ENCODE measurements at places on chromosomes 2 and 18. TPM values are rescaled to one million over a fixed set of nuclear protein-coding genes. Genes with fewer than 3 reads are reported as not detected.

DNA sequence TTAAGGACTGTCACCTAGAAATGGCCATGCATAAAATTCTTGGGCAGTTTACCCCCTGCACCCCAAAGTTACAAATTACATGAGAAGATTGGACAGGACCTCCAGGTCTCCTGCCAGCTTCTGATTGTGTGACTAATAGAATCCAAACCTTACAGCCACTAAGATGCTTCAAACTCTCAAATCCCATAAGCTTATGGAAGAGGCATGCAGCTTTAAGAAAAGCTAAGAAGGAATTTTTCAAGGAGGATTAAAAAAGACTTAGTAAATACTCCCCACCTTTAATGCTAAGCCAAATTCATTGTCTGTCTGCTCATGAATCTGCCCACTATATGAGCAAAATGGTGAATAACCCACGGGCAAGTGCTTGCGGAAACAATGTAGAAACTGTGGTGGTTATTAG lies 86.3 kb downstream of the MAIP1 start:
- no peaks in the 10 kb centered on the region for H3K36me3 ChIP-seq
- DNase-seq: no peak
- H3K27ac ChIP-seq: no peak overlapping the region

- H3K4me3 ChIP-seq: no peak overlapping the region
- no peak for DNase-seq
- H3K36me3 ChIP-seq: no peaks in the 10 kb centered on the region
- H3K27me3 ChIP-seq: no peaks in the 10 kb centered on the region
- no peak overlapping the region for H3K27ac ChIP-seq
These were observed 1835.5 kb upstream of the LRRTM1 start for GRCh38 chr2:82139979-82140611.

DNA sequence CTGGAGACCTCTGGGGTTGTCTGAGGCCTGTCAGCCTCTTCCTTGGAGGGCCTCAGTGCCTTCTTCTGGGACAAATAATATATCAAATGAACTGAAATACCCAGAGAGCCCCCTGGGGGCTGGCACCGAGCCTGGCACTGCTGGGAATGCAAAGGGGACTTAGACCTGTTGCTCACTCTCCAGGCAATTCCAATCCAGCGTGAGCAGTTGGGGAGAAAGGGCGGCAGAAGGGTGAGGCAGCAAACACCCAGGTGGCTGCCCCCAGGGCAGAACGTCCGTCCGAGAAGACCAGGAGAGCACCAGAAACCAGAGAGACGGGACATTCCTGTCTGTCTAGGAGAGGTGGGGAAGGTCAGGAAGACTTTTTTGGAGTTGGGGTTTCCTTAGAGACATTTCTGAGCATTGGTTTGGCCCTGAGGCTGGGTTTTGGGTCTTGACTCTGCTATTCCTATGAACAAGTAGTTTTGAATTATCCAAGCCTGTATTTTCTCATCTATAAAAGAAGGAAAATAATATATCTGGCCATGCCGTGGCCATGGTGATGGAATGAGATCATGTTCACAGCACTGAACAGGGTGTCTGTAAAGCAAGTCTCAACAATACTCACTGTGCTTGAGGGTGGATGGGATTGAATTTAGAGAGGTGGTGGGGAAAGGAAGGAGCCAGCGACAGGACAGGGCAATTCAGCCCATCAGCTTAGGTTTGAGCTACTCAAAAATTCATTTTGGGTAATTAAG lies 44.3 kb upstream of the ZBTB7C start:
- H3K4me3 ChIP-seq: no peak overlapping the region
- H3K4me1 ChIP-seq: peaks cover 23% of the 10 kb centered on the region
- peak overlapping the region; percentile 95 for H3K27ac ChIP-seq
- H3K36me3 ChIP-seq: no peaks in the 10 kb centered on the region
- H3K27me3 ChIP-seq: no peaks in the 10 kb centered on the region
- no peak for DNase-seq

GRCh38 chr2:113328043-113328442 lies 49.3 kb upstream of the PAX8 start:
- peak overlapping the region; percentile 48 for H3K4me3 ChIP-seq
- H3K27me3 ChIP-seq: no peaks in the 10 kb centered on the region
- H3K4me1 ChIP-seq: peaks cover 52% of the 10 kb centered on the region
- H3K27ac ChIP-seq: no peak overlapping the region

Gene BCL2
- 3.0 TPM for total RNA-seq

Gene ABCA12
- total RNA-seq: 37.8 TPM

Gene MAPK4
- total RNA-seq: not detected

Gene FAM237A
- not detected for total RNA-seq

Measured in MCF 10A (cell line).